ENCODE measurements at places on chromosomes 2 and 18. TPM values are rescaled to one million over a fixed set of nuclear protein-coding genes. Genes with fewer than 3 reads are reported as not detected.

- H3K27me3 ChIP-seq, result peaks cover 24% of the 10 kb centered on the region
- no peaks in the 10 kb centered on the region for H3K4me1 ChIP-seq
- no peak for DNase-seq
- H3K27ac ChIP-seq, result no peak overlapping the region
- no peak overlapping the region for H3K4me3 ChIP-seq
Observed at GRCh38 chr2:136767030-136767429, 1.7 kb downstream of the THSD7B start.

DNA sequence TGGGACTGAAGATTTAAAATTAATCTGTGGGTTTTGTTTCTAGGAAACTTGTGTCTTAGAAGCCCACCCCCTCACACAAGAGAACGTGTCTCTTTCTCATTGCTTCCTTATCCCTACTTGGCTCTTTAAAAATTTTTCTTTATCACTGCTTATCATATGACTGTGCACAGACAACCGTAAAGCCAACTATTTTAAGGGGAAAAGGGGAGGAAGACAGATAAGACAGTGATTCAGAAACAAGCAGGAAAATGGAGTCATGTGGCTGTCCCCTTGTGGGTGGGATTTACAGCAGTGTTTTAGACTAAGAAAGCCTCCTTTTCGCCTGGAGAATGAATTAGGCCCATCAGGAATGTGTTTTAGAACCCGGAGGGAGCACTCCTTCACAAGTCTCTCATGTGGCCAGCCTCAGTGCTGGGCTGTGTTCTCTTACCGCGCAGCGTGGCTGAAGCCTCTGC is 17.6 kb downstream of the PRKCE start:
- no peak overlapping the region for H3K27ac ChIP-seq
- no peak overlapping the region for H3K4me3 ChIP-seq
- no peaks in the 10 kb centered on the region for H3K36me3 ChIP-seq
- H3K4me1 ChIP-seq, result peaks cover under 1% of the 10 kb centered on the region
- DNase-seq, result no peak
- H3K27me3 ChIP-seq, result no peaks in the 10 kb centered on the region

- no peaks in the 10 kb centered on the region for H3K4me1 ChIP-seq
- no peak overlapping the region for H3K27ac ChIP-seq
- H3K27me3 ChIP-seq, result no peaks in the 10 kb centered on the region
- no peak for DNase-seq
- H3K4me3 ChIP-seq, result no peak overlapping the region
- no peaks in the 10 kb centered on the region for H3K36me3 ChIP-seq
Observed at GRCh38 chr2:54183972-54184371, 68.6 kb downstream of the ACYP2 start.

DNA sequence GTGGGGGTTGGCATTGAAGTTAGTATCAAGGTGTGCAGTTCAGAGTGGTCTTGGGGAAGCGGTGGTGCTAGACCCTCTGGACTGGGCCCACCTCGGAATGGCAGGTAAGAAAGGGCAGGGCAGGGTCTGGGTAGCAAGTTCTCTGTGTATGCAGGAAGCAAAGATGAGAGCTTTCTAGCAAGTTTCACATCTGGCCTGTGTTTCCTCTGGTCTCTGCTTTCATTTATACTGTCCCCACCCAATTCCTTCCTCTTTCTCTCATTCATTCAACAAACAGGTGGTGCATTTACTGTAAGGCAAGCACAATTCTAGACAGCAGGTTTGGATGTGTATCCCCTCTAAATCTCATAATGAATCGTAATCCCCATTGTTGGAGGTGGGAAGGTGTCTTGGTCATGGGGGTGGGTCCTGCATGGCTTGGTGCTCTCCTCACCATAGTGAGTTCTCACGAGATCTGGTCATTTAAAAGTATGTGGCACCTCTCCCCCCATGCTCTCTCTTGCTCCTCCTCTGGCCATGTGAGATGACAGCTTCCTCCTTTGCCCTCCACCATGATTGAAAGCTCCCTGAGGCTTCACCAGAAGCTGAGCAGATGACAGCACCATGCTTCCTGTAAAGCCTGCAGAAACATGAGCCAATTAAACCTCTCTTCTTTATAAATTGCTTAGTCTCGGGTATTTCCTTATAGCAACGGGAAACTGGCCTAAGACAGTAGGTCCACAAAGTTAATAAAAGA is 51.8 kb downstream of the PKDCC start:
- H3K27ac ChIP-seq, result peak overlapping the region; percentile 42
- H3K4me3 ChIP-seq, result no peak overlapping the region
- H3K27me3 ChIP-seq, result no peaks in the 10 kb centered on the region
- DNase-seq, result no peak

GRCh38 chr18:68847219-68847837 is 49.4 kb downstream of the CCDC102B start:
- no peak overlapping the region for H3K27ac ChIP-seq
- no peak overlapping the region for H3K4me3 ChIP-seq
- H3K4me1 ChIP-seq, result no peaks in the 10 kb centered on the region
- no peaks in the 10 kb centered on the region for H3K36me3 ChIP-seq
- no peaks in the 10 kb centered on the region for H3K27me3 ChIP-seq

GRCh38 chr2:229852565-229852964 is 69.2 kb downstream of the TRIP12 start:
- peaks cover 29% of the 10 kb centered on the region for H3K4me1 ChIP-seq
- no peak for DNase-seq
- peaks cover 7% of the 10 kb centered on the region for H3K36me3 ChIP-seq
- no peak overlapping the region for H3K27ac ChIP-seq
- H3K27me3 ChIP-seq, result no peaks in the 10 kb centered on the region
- no peak overlapping the region for H3K4me3 ChIP-seq

- H3K36me3 ChIP-seq, result no peaks in the 10 kb centered on the region
- no peak overlapping the region for H3K27ac ChIP-seq
- DNase-seq, result no peak
- no peak overlapping the region for H3K4me3 ChIP-seq
Observed at GRCh38 chr2:43534569-43534968, 61.3 kb downstream of the THADA start.

GRCh38 chr2:39938035-39938835 is 159.2 kb upstream of the THUMPD2 start:
- H3K4me3 ChIP-seq, result no peak overlapping the region
- no peak for DNase-seq
- H3K4me1 ChIP-seq, result no peaks in the 10 kb centered on the region
- H3K27ac ChIP-seq, result no peak overlapping the region
- no peaks in the 10 kb centered on the region for H3K36me3 ChIP-seq

DNA sequence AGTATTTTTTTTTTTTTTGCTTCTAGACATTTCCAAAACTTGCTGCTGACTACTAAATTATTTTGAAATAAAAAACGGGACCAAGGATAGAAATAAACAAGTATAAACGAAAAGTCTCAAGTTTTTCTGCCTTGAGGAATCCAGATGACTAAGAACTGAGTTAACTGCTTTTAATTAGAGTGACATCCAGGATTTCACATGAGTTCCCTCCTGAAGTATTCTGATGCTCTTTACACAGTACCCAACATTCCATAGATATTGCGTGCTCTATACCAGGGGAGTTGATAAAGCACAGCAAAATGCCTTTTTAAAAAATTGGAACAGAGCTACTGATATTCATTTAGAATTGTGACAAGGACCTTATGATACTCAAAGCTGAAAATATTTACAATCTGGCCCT is 618.0 kb downstream of the CCDC85A start:
- no peaks in the 10 kb centered on the region for H3K4me1 ChIP-seq
- no peak for DNase-seq
- no peaks in the 10 kb centered on the region for H3K27me3 ChIP-seq

DNA sequence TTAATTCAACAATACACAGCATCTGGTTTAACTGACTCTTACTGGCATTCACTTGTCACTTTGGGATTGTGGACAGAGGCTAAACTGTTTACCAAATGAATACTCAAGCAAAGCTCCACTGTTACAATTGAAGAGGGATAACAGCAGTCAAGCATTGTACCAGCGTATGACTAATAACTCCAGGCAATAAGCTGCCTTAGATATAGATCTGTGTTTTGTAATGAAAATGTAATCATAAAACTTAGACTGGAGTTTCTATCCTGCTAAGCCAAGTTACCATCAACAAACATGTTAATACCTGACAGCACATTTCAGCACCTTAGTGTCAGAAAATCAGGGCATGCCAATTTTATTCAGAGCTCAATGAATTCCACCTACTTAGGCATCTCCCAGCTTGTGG is 889.5 kb downstream of the EPHA4 start:
- no peak for DNase-seq
- no peaks in the 10 kb centered on the region for H3K4me1 ChIP-seq
- H3K27me3 ChIP-seq, result no peaks in the 10 kb centered on the region
- H3K36me3 ChIP-seq, result no peaks in the 10 kb centered on the region
- H3K4me3 ChIP-seq, result no peak overlapping the region

- H3K36me3 ChIP-seq, result no peaks in the 10 kb centered on the region
- no peaks in the 10 kb centered on the region for H3K27me3 ChIP-seq
- H3K4me3 ChIP-seq, result no peak overlapping the region
- no peak for DNase-seq
Observed at GRCh38 chr2:118667964-118668363, 179.5 kb downstream of the EN1 start.

- H3K27ac ChIP-seq, result no peak overlapping the region
- no peaks in the 10 kb centered on the region for H3K4me1 ChIP-seq
- no peak overlapping the region for H3K4me3 ChIP-seq
- no peaks in the 10 kb centered on the region for H3K36me3 ChIP-seq
- no peaks in the 10 kb centered on the region for H3K27me3 ChIP-seq
Observed at GRCh38 chr2:143787674-143788073, 658.5 kb downstream of the ARHGAP15 start.

DNA sequence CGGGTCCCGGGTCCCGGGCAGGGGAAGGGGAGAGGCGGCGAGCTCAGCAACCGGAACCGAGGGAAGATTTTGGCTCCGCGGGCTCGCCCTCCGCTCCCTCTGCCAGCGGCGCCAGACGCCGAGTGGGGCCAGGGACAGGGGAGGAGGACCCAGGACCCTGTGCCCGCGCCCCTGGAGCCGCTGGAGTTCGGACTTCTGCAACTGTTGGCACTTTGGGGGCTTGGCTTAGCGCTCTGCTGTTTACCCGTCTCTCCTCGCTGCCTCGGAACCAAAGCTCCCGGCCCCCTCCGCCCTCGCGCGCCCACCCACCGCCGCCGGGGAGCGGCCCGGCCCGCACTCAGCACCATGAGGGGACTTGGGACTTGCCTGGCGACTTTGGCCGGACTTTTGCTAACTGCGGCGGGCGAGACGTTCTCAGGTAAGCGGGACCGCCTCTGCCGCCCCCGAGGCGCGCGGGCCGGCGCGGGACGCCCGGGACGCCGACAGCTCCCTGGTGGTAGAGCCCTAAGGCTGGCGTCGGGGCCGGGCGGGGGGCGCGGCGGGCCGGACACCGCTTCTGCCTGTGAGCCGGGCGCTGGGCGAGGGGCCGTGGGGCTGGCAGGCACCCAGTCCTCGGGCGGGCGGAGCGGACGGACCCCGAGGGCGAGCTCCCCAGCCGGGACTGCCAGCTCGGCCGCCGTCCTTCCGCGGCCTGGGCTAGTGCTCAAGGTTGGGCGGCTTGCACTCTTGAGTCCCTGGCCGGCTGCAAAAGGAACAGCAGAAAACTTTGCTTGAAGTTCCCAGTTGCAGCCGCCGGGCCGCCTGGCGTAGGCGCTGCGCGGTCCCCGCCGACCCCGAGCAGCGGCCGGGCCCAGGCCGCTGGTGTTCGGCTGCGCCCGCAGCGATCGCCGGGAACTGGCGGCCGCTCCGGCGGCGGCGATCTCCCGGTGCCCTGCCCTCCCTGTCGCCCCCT is 634 bp downstream of the PTPRM start:
- peak; percentile 61 for DNase-seq
- H3K4me1 ChIP-seq, result peaks cover 25% of the 10 kb centered on the region
- peak overlapping the region; percentile 96 for H3K27ac ChIP-seq
- no peaks in the 10 kb centered on the region for H3K36me3 ChIP-seq
- H3K27me3 ChIP-seq, result no peaks in the 10 kb centered on the region

DNA sequence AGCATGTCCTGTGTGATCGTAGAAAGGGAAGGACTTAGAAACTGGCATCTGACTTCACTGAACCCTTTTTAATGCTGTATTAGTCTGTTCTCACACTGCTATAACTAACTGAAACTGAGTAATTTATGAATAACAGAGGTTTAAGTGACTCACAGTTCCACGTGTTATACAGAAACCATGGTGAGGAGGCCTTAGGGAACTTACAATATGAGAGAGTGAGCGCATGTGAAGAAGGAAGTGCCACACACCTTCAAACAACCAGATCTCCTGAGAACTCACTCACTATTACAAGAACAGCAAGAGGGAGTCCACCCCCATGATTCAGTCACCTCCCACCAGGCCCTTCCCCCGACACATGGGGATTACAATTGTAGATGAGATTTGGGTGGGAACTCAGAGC is 811.3 kb downstream of the CPS1 start:
- H3K4me3 ChIP-seq, result no peak overlapping the region
- H3K27me3 ChIP-seq, result no peaks in the 10 kb centered on the region
- no peak overlapping the region for H3K27ac ChIP-seq
- H3K4me1 ChIP-seq, result no peaks in the 10 kb centered on the region
- no peaks in the 10 kb centered on the region for H3K36me3 ChIP-seq
- DNase-seq, result no peak

- no peak overlapping the region for H3K27ac ChIP-seq
- no peaks in the 10 kb centered on the region for H3K27me3 ChIP-seq
- no peak for DNase-seq
- no peaks in the 10 kb centered on the region for H3K36me3 ChIP-seq
- no peak overlapping the region for H3K4me3 ChIP-seq
Observed at GRCh38 chr2:138504546-138505235, 3.1 kb downstream of the SPOPL start.

DNA sequence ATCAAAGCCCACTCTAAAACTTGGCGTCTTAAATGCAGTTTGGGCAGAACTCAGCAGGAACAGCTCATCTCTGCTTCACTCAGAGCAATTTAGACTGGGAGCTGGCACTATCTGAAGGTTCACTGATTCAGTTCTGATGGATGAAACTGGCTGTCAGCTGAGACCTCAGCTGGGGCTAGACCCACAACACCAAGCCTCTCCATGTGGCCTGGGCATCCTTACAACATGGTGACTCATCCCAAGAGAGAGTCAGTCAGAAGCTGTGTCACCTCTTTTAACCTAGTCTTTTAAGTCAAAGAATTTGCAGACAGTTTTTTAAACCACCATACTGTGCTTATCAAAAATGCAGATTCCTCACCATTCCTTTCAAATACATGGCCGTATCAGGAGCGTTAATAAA is 62.6 kb upstream of the ZNF397 start:
- no peaks in the 10 kb centered on the region for H3K4me1 ChIP-seq
- H3K27ac ChIP-seq, result no peak overlapping the region
- no peaks in the 10 kb centered on the region for H3K27me3 ChIP-seq

Gene LONRF2
- total RNA-seq, result 7.5 TPM

Gene CTNNA2
- not detected for total RNA-seq

Gene CACNB4
- total RNA-seq, result 0.56 TPM

Gene MOCOS
- total RNA-seq, result 0.82 TPM

Gene VSNL1
- not detected for total RNA-seq

Gene TCF7L1
- total RNA-seq, result 3.9 TPM

All from gastrocnemius medialis (tissue), 4 donors.